ENCODE measurements at places on chromosomes 11 and 22.

DNA sequence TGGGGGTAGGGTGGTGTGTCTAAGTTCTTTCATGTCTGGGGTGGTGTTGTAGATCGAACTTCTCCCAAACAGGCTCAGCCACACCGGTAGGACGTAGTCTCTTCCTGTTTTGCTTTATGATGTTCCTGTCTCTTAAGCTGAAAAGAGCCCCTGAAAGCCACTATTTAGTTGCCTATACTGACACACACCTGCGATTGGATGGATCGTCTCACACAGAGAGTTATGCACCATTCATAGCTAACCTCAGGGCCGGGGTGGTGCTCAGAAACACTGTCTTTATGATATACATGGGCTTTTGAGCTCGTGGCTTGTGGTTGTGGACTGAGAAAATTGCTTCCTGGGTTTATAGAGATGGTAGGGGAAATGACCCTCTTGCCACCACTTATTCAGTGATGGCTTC lies 137.6 kb downstream of the TEAD1 start:
- DNase-seq: no peak

GRCh38 chr11:34631737-34632104 lies 10.8 kb downstream of the EHF start:
- DNase-seq: no peak

GRCh38 chr11:9158898-9159391 lies 67.5 kb upstream of the SCUBE2 start:
- no peak for DNase-seq

DNA sequence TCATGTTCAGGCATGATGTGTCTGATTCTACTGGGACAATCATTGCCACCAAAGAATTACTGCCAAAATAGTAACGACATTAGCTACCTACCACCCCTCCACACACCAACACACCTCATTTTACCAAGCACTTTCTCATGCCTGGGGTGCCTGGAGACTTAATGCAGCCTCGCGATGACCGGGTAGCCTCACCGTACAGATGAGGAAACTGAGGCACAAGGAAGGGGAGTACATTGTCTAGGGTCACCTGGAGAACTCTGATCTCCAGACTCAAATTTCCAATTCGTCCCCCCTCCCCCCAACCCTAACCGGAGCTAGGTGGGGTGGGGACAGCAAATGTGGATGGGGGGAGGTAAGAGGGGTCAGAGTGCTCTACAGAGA lies 2.7 kb upstream of the RTN4RL2 start:
- no peak for DNase-seq

GRCh38 chr11:80165744-80166143 lies 724.9 kb upstream of the TENM4 start:
- DNase-seq: no peak

- DNase-seq: no peak
Observed at GRCh38 chr22:49592780-49593501, 234.7 kb downstream of the BRD1 start.

DNA sequence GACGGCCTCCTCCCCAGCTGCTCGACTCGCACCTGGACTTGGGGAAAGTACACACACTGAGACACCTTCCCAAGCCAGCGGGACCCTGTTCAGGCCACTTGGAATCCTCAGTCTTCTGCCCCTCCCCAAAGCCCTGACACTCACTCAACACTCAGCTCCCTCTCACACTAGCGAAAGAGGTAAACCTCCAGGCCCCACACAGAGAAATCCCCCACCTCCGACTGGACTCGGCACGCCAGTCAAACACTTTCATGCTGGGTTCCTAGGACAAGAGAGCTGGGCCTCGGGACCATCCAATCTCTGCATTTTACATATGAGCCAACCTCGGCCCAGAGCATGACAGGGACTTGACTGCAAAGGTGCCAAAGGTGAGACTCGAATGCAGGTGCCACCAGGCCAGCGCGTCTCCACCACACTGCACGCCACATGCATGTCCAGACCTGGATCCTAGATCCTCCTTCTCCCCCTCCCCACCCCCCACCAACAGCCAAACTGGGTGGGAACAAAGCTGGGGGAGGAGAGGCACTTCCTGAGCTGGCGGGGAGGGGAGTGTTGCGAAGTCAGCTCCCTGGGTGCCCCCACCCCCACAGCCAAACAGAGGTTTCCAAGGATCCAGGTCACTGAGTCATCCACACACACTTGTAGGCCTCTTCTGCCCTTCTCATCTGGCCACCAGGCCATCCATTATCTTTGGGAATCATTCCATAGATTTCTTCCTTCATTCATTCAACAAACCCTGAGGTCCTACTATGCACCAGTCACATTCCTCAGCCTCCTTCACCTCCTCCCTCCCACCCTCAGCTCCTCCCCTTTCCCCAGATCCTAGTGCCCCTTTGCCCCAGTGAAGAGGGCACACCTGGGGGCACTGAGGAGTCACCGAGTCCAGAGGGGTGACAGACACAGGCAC lies 10.7 kb upstream of the CD5 start:
- DNase-seq: peak; percentile 69

GRCh38 chr11:62708793-62709192 lies 1.3 kb downstream of the GNG3 start:
- DNase-seq: no peak

GRCh38 chr11:120068114-120068573 lies 69.8 kb downstream of the TRIM29 start:
- no peak for DNase-seq

DNA sequence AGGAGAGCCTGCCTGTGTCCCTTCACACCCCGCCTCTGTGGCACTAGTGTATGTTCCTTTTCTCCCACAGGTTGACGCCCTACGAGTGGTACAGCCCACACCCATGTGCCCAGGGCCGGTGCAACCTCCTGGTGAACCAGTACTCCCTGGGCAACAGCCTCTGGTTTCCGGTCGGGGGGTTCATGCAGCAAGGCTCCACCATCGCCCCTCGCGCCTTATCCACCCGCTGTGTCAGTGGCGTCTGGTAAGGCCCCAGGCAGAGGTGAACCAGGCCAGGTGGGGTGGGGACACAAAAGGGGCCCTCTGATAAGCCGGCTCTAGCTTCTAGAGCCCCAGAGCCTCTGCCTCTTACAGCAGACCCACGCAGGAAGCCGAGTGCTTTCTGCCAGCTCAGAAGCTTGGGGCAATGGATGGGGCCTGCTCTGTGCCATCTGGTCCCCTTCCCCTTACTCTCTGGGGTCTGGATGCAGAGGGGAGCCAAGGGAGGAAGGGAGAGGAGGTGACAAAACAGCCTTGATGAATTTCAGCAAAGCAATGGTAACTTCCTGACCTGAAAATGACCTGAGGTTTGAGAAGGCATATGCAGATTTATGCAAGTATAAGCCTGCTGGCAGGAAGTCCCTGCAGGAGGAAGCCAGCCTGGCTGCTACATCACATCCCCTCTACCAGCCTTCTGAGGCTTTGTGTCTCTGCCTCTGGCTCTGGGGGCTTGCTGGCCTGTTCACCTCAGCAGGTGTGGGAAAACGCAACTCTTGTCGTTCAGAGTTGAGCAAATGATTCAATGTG lies 67.0 kb upstream of the TBCEL start:
- DNase-seq: no peak

DNA sequence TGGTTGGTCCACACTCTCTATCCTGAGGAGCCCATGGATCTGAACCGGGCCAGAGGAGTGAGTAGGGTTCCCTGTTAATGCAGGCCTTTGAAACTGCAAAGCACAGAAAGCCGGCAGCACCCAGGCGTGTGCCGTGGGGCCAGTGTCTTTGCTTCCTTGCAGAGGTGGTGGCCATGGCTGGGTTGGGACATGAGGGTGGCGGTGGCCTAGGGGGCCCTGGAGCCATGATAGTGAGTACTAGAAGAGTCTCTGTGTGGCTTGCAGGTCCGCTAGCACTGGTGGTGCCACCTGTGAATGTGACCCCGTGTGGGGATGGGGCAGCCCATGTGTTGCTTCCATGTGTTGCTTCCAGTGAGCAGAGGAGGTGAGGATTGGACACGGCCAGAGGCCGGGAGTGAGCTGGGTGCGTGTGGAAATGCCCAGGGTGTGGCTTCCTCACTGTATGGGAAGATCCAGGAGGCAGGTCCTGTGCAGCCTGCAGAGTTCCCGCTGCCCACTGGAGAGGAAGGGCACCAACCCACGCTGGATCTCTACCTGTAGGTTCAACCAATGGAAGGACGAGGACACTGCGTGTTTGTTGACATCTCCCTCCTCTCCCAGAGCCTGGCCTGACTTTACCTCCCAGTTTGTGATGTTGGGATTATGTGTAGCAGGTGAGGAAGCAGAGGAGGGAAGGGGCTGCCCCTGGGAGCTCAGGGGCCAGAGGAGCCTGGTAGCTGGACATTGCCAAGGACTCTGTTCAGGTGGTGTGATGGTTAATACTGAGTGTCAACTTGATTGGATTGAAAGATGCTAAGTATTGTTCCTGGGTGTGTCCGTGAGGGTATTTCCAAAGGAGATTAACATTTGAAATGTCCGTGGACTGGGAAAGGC lies 796.6 kb downstream of the TBC1D22A start:
- no peak for DNase-seq

DNA sequence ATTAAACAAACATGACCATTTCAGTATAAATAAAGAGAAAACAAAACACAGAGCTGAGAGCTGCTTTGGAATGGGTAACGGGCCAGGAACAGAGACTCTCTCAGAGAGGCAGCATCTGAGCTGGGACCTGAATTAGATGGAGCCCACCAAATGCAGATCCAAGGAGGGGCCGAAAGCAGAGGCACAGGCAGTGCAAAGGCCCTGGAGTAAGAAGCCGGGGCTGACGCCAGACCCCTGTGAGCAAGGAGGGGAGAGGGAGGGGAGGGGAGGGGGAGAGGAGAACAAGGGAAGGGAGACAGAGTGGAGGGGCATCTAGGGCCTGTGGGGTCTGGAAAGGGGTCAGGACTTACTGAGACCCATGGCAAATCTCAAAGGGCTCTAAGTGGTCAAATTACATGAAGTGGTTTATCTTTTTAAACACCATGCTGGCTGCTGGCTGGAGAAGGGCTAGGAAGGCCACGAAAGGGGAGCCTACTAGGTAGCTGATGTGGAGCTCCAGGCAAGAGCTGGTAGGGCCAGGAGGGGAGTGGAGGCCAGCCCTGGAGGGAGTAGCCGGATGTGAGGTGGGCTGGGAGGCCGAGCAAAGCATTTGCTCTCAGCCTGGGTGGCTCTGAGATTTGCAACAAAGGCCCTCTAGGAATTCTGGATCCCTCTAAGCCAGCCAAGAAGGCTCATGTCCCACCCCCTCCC lies 3.2 kb downstream of the OSBPL5 start:
- no peak for DNase-seq

DNA sequence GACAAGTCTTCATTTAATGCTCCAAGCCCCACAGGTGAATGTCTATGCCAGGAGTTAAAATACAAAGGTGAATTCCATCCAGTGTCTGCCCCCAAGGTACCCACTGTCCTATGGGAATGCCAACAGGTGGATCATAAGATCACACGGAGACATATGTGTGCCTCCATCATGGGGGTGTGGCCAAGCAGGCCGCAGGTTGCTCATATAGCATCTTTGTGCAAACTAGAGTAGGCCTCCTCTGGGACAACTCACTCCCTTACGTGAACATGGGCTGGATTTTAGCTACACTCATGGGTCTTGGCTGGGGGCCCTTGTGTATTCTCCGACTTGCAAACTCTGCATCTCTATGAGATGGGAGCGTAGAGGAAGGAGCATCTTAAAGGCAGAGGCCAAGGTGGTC lies 6.9 kb downstream of the NCF4 start:
- DNase-seq: no peak

DNA sequence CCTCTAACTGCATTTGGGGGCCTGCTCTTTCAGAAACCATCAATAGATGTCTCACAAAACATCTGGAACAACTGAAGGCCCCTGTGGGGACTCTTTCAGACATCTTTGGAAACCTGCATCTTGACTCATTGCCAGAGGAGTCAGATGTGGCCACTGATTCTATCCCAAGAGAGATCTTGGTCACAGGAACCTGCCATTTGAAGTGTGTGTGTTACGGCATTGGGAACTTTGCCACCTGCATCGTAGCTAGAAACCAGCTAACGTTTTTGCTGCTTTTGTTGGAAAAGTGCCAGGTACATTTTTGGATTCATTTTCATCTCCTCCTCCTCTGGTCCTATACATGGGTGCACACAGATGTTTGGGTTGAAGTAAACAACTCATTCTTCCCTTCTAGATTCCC lies 4.3 kb downstream of the SRRD start:
- DNase-seq: no peak

- DNase-seq: no peak
Observed at GRCh38 chr11:12683874-12684273, 9.7 kb downstream of the TEAD1 start.

- DNase-seq: no peak
Observed at GRCh38 chr22:27795053-27795452, 6.5 kb downstream of the MN1 start.

- no peak for DNase-seq
Observed at GRCh38 chr11:65291613-65292012, 23.1 kb upstream of the CDC42EP2 start.

DNA sequence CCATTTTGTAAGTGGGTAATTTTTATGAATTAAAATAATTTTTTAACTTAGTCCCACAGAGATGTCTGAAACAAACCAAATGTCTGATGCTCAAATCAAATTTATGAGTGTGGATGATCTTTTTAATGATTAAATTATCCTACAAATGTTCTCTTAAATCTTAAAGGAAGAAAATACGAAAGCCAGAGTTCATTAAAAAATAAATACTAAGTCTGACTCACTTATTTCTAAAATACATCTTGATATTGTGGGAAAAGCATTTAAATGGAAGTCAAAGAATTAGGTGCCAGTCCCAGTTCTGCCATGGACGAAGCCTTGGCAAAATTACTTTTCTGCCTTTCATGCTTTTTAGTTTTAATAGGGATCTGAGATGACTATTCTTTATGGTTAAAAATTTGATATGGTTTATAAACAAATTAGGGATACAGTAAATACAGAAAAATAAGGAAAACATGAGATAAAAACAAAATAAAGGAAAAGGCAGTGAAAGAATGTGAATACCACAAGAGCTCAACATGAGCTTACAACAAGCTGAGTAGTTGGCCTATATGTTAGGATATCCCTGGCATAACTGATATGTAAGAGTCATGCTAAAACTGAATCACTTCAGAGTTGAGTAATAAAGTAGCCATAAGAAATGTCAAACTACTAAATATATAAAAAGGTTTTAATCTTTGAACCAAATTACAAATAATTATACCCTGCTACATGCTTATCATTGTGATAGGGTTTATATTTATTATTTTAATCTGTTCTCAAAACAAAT lies 9.2 kb downstream of the CCDC34 start:
- DNase-seq: no peak

- DNase-seq: no peak
Observed at GRCh38 chr11:3030289-3031070, 26.7 kb downstream of the CARS1 start.

GRCh38 chr11:20303391-20303965 lies 60.0 kb upstream of the HTATIP2 start:
- DNase-seq: no peak

- no peak for DNase-seq
Observed at GRCh38 chr11:47348131-47348802, 4.2 kb downstream of the MYBPC3 start.

GRCh38 chr22:42831712-42832111 lies 25.4 kb downstream of the ARFGAP3 start:
- no peak for DNase-seq

All from T-helper 2 cell (primary cell).